ENCODE measurements at places on chromosomes 16 and 17.

GRCh38 chr17:43648916-43649315 is 12.8 kb downstream of the MEOX1 start:
- H3K4me1 ChIP-seq, result peaks cover 9% of the 10 kb centered on the region
- H3K27me3 ChIP-seq, result peaks cover 17% of the 10 kb centered on the region
- H3K27ac ChIP-seq, result no peak overlapping the region
- H3K36me3 ChIP-seq, result no peaks in the 10 kb centered on the region

- no peaks in the 10 kb centered on the region for H3K36me3 ChIP-seq
- no peaks in the 10 kb centered on the region for H3K4me1 ChIP-seq
- H3K27ac ChIP-seq, result peak within 1 kb of the TSS; percentile 82
- DNase-seq, result no peak
These were observed at the start of gene VTN for GRCh38 chr17:28370035-28370743. Gene VTN (minus strand): TSS chr17:28370307. CDS start chr17:28370203, 104 bp downstream.

DNA sequence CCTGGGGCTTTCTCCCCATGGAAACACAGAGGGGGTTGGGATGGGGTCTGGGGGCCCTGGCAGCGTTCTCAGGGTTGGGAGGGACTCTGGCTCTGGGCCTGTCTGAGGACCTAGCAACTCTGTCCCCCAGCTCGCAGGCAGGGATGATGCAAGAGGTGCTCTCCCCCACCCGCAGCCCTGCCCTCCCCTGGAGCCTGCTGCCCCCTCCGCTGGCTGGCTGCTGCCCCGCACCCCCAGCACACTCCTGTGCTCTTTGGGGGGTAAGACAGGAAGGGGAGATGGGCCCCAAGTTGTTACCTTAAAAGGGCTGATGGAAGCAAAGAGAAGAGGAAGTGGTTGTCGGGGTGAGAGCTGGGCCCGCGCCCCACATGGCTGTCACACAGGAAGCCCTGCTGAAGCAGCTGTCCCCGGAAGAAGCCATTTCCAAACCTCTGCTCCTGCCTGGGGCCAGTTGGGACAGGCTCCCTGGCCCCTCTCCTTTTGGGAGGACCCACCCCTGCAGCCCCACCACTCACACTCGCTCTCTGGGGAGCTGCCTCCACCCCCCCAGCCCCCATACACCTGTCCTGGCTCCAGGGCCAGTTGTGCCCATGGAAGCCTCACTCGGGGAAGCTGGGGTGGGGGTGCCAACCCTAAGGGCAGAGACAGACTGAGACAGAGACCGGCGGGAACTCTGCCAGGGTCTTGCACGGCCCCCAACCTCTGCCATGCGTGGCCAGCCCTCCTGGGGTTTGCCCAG is 2.5 kb downstream of the CORO1A start:
- DNase-seq, result peak; percentile 74
- H3K27me3 ChIP-seq, result no peaks in the 10 kb centered on the region
- H3K4me3 ChIP-seq, result peak overlapping the region; percentile 63

DNA sequence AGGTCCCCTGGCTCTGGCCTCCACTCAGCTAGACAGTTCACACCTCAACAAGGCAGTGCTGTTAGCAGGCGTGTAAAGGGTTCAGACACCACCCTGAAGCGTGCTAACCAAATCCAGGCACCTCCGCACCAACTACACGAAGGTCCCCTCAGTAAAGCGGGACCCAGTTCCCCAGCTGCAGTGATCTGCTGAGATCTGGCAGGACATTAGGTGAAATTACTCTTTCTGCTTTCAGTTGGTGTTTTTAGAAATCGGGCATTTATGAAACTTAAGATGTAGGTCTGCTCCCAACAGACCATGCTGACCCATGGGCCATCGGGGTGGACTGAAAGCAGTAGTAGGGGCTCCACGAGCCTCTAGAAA is 27.1 kb downstream of the FBXO31 start:
- H3K4me1 ChIP-seq, result peaks cover under 1% of the 10 kb centered on the region
- H3K27ac ChIP-seq, result no peak overlapping the region
- peaks cover 74% of the 10 kb centered on the region for H3K36me3 ChIP-seq
- H3K27me3 ChIP-seq, result no peaks in the 10 kb centered on the region

DNA sequence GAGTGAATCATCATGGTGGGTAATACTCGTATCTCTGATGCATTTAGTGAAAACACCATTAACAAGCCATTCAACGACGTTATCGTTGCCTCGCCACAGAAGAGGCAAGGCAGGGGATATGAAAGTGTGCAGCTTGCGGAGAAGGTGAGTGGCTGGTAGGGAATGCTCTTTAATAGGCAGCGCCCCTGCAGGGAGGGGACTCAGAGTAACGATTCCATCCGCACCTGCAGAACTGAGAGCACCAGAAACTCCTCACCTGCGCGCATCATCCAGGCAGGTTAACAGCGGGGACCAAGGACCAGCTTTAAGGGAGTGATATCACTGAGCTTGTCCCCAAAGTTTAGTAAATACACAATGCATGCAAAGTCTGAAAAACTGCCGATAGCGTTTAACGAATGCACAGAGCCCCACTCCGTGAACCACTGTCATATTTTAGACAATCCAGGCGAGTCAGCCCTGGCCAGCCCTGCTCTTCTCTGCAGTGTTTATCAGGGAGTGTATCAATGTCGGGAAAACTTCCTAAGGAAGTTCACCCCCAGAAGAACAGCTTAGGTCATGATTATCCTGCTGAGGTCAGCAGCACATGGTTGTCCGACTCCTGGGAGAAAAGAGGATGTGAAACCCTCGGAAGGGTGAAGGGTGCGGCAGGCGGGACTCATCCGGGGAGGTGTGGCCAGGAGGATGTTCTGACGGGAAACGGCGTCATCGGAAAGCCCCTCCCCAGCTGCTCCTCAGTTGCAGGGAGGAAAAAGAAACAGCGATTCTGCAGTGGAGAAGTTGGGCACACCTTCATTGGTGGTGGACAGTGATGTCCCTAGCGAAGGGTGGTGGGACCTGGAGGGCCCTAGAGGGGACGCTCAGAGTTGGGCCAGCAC is 68.5 kb upstream of the DNAH17 start:
- H3K4me1 ChIP-seq, result no peaks in the 10 kb centered on the region
- DNase-seq, result peak; percentile 89
- H3K4me3 ChIP-seq, result no peak overlapping the region

GRCh38 chr16:27241658-27242057 is 26.9 kb downstream of the NSMCE1 start:
- DNase-seq, result peak; percentile 60
- H3K27me3 ChIP-seq, result no peaks in the 10 kb centered on the region
- no peaks in the 10 kb centered on the region for H3K36me3 ChIP-seq
- peak overlapping the region; percentile 82 for H3K27ac ChIP-seq
- H3K4me3 ChIP-seq, result no peak overlapping the region

DNA sequence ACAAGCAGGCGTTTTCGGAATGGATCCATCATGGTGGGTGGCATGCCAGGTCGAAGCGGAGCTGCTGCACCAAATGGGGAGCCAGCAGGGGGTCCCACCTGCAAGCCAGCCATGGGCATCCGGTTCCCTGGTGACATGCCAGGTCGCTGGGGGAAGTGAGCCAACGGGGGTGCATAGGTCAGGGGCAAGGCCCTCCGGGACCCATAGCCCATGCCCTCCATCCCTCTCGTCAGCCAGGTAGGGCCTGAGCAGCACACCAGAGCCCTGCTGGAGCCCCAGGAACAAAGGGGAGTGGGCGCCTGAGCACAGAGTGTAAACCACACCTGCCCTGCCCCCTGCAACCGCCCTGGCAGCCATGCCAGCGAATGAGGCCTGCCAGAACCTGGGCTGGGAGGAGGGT is 5.0 kb downstream of the SMARCD2 start:
- H3K4me1 ChIP-seq, result peaks cover under 1% of the 10 kb centered on the region
- H3K4me3 ChIP-seq, result no peak overlapping the region
- no peak for DNase-seq

DNA sequence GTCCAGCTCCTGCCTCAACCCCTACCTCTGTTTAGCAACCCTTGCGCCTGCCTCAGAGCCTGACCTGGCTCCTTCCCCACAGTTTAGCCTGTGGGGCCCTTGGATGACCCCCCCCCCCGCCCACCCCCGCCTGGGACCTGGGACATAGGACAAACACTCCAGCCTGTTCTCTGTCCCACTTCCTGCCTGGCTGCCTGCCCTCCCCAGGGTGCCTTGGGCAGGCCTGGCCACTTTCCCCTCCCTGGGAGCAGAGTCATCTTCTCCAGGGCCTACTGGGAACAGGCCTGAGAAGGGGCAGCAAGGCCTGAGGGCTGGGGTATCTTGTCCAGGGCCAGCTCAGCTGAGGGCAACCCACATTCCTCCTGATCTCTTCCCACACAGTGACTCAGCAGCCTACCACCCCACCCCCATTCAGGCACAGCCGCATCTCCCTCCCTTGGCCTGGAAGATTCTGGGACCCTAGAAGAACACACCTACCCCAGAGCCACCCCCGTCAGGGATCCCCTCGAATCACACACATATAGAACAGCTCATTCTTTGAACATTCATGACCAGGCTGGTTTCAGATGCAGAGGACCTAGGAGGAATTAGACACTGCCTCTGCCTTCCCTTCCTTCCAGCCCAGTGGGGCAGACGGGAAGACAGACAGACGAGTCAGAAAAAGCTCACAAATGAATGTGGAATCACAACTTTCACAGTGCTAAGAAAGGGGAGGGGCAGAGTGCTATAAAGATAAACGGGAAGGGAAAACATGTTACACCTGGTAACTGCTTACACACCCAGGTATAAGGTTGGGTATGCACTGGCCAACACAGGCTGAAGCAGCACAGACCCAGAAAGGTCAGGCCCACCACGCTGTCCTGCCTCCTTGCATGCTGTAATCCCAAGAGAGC is 6.0 kb downstream of the FHOD1 start:
- H3K4me3 ChIP-seq, result no peak overlapping the region
- no peak for DNase-seq
- no peaks in the 10 kb centered on the region for H3K4me1 ChIP-seq
- H3K27me3 ChIP-seq, result no peaks in the 10 kb centered on the region

Measured in sigmoid colon (tissue), 7 donors.